Stimulated activated CD4-positive, alpha-beta T cell treated with anti-CD3 and anti-CD28 coated beads, Interleukin-1b, Interleukin-23, amount 100 ng/mL, for 1 hour (primary cell): ENCODE measurements at places on chromosomes 5 and 9.

DNA sequence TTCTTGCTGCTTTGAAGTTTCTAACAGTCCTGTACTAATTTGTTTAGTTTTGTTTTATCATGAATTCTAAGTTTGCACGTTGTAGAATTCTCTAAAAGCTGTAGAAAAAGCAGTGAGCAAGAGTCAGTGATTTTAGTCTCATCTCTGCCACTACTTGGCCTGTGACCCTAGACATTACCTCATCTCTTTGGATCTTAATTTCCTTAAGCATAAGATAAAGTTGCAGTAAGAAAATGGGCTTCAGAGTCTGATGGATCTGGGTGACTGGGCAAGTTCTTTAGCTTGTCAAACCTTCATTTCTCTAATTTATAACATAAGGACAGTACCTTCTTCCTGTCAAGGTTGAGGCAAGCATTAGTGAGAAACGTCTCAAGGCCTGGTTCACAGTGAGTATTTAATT, 247.9 kb downstream of the DMRT2 start:
- no peak for DNase-seq

DNA sequence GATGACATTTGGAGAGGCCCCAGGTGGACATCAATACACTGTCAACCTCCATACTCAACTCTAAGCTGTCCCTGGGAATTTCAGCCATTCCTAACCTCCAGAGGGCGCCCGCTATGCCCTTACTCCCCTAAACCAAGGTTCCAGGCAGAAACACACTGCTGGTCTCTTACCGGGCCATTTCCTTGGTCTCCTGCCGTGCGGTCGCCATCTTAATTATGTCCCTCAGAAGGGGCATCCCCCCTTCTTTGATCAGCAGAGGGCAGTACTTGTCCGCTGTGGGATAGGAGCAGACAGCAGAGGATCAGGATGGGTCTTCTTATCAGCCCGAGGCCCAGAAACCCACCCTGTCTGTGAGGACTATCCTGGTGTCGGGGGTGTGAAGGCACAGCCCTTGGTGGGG, 9.3 kb upstream of the ZDHHC12 start:
- no peak for DNase-seq

DNA sequence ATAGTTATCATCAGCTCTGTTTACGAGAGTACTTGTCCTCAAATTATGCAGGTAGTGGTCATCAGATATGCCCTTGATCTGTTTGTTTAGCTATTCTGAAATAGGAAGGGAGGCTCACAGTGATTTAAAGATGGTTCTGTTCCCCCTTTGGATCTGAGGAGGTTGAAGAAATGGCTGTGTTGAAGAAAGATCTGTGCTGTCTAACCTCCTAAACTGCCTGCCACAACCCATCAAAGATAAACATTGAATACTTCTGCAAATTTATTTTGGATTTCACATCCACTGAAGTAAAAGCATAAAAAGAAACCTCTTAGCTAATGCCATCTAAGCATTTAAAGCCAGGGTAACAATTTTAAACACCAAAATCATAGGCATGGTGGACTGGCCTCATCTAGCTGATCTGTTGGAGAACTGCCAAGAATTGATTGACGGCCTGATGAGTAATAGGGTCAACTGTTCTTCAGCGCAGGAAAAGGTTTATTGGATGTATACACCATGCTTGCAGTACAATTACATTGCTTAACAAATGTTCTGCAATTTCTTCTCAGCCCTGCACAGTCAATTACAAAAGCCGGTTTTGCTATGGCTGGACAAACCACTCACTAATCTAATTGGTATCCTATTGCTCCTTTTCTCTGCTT, 97.6 kb downstream of the SEMA6A start:
- no peak for DNase-seq

- no peak for DNase-seq
These were observed 116.1 kb upstream of the SPOCK1 start for GRCh38 chr5:137615171-137615775.
